Activated T-helper 2 cell treated with anti-CD3 and anti-CD28 coated beads, Interferon-gamma antibody, Interleukin-2, Interleukin-4, amounts not matched to agents 10 μg/mL and 5 μg/mL and 100 μg/mL, durations not matched to agents 14 hours and 24 hours and 36 hours (primary cell): ENCODE measurements at places on chromosomes 4 and X. TPM values are rescaled to one million over a fixed set of nuclear protein-coding genes. Genes with fewer than 3 reads are reported as not detected.

DNA sequence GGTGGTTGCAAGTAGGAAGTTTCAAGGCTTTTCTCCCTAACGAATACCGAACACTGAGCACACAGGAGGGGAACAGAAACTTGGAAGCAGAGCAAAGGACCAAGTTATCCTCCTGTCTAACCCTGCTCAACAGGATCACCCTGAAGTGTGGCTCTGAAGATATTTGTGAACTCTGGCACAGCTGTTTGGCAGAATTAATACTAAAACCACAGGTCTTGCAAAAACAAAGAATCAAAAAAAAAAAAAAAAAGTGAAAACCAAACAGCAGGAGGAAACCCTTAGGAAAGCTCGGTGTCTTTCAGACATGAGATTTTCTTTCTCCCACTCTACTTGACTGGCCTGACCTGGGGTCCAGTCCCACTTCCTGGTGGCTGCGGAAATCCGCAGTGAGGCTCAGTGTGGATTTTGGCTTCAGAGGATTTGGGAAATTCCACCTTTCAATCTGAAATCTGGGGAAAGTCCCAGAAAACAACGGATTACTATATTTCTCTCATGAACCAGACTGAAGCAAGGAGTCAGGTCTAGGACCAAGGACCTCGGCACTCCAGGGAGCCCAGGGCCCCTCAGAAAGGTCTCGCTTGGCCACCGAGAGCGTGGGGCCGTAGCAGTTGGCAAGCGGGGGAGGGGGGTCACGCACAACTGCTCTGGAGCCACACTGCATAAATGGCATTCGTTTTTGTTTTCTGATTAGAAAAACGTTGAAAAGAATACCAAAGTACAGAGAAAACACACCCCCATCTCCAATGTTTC, 867 bp downstream of the TIFA start:
- H3K27ac ChIP-seq: peak overlapping the region; percentile 78
- peaks cover 63% of the 10 kb centered on the region for H3K4me1 ChIP-seq
- H3K27me3 ChIP-seq: no peaks in the 10 kb centered on the region
- peaks cover 24% of the 10 kb centered on the region for H3K36me3 ChIP-seq
- DNase-seq: no peak

DNA sequence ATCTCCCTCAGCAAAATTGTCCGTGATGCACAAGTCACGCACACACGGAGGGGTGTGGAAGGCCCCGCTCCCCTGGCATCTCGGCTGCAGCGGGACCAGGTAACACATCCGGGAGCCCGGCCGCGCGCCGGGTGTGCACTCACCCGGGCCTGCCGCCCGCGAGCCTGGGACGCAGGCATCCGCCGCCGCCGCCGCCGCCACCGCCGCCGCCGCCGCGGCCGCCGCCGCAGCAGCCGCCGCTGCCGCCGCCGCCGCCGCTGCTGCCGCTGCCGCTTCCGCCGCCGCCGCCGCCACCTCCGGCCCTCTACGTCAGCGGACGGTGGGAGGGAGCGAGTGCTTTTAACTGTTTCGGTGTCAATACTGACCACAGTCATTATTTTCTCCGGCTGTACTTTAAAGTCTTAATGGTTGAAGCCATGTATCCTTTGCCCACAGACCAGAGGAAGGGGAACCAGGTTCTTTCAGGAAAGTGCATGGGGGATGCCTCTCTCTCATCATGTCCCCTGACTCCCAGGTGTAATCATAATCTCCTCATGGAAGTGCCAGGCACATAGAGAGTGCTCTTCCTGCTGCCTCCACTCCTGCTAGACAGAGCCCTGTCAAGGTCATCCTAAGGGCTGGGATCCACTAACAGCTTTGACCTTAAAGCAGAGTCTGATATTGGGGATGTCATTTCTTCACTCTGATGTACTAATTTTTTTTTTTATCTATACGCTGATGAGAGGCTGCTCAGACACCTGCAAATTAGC, 38.0 kb downstream of the MAGEE2 start:
- DNase-seq: peak; percentile 8
- H3K4me3 ChIP-seq: peak overlapping the region; percentile 65
- no peaks in the 10 kb centered on the region for H3K27me3 ChIP-seq
- H3K4me1 ChIP-seq: peaks cover 1% of the 10 kb centered on the region
- no peak overlapping the region for H3K27ac ChIP-seq
- no peaks in the 10 kb centered on the region for H3K36me3 ChIP-seq

Gene ARMCX2
- total RNA-seq: 9.7 and 9.9 TPM in 2 replicates

Gene ATP1B4
- total RNA-seq: not detected in 2 replicates

- DNase-seq: no peak
- no peaks in the 10 kb centered on the region for H3K27me3 ChIP-seq
- H3K27ac ChIP-seq: no peak overlapping the region
- no peaks in the 10 kb centered on the region for H3K36me3 ChIP-seq
- no peaks in the 10 kb centered on the region for H3K4me1 ChIP-seq
Observed at GRCh38 chr4:186979961-186980745, 256.5 kb upstream of the FAT1 start.

DNA sequence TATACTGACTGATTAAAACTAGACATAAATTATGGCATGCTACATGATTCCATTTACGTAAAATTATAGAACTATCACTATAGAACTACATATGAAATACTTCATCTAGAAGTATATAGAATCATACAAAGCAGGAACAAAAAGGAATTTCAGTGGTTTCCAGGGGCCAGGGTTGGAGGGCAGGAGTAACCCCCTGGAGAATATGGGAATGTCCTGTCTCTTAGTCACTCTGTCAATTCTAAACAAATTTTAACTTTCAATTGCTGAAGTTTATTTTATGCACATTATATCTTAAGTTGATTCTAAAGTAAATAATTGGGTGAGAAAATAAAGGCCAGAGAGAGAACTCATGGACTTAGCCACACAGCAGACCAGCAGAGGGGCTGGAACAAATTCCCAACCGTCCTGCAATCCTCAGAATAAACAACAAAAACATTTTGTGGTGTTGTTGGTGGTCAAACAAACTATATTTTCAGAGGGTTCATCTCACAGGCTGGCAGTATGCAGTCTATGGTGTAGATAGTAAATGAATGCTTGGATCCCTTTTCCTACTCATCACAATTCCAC, 476.9 kb upstream of the SLIT2 start:
- no peaks in the 10 kb centered on the region for H3K27me3 ChIP-seq
- no peak overlapping the region for H3K27ac ChIP-seq
- no peaks in the 10 kb centered on the region for H3K4me1 ChIP-seq
- no peaks in the 10 kb centered on the region for H3K36me3 ChIP-seq
- no peak overlapping the region for H3K4me3 ChIP-seq

Gene BEX2
- total RNA-seq: 2.6 and 3.9 TPM in 2 replicates

GRCh38 chrX:101062176-101062575, 10.3 kb upstream of the TRMT2B start:
- peaks cover 1% of the 10 kb centered on the region for H3K4me1 ChIP-seq
- H3K27ac ChIP-seq: no peak overlapping the region
- H3K36me3 ChIP-seq: peaks cover under 1% of the 10 kb centered on the region
- no peak for DNase-seq
- no peaks in the 10 kb centered on the region for H3K27me3 ChIP-seq

DNA sequence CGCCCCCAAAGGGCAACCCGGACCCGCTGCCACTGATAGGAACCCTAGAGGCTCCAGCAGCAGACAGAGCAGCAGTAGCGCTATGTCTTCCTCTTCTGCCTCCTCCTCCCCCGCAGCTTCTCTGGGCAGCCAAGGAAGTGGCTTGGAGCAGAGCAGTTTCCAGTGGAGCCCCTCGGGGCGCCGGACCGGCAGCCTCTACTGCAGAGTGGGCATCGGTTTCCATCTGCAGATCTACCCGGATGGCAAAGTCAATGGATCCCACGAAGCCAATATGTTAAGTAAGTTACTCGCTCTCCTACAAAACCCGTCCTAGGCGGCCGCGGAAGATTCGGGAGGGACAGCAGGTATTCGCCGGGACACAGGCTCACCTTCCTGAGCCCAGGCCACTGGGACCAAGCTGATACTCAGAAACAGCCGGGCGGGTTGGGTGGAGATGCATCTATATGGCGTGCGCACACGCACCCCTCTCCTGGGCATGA, 477 bp downstream of the FGF5 start:
- H3K4me1 ChIP-seq: peaks cover 14% of the 10 kb centered on the region
- peaks cover 83% of the 10 kb centered on the region for H3K27me3 ChIP-seq
- no peak for DNase-seq
- H3K4me3 ChIP-seq: no peak overlapping the region
- H3K27ac ChIP-seq: no peak overlapping the region
- no peaks in the 10 kb centered on the region for H3K36me3 ChIP-seq

Gene HS3ST1
- total RNA-seq: 2.0 and 2.5 TPM in 2 replicates

GRCh38 chr4:102627831-102628523, 126.8 kb downstream of the NFKB1 start:
- peaks cover 6% of the 10 kb centered on the region for H3K36me3 ChIP-seq
- H3K27me3 ChIP-seq: no peaks in the 10 kb centered on the region
- DNase-seq: no peak
- H3K4me3 ChIP-seq: no peak overlapping the region
- H3K27ac ChIP-seq: peak overlapping the region; percentile 74
- H3K4me1 ChIP-seq: peaks cover 46% of the 10 kb centered on the region

Gene BMP3
- total RNA-seq: not detected in 2 replicates

Gene CSAG2
- not detected in 2 replicates for total RNA-seq

Gene PWWP3B
- not detected in 2 replicates for total RNA-seq

GRCh38 chrX:100625985-100626491, 10.6 kb downstream of the TSPAN6 start:
- no peaks in the 10 kb centered on the region for H3K36me3 ChIP-seq
- no peak overlapping the region for H3K27ac ChIP-seq
- H3K4me1 ChIP-seq: peaks cover 9% of the 10 kb centered on the region
- DNase-seq: no peak
- no peak overlapping the region for H3K4me3 ChIP-seq

- H3K36me3 ChIP-seq: no peaks in the 10 kb centered on the region
- no peak overlapping the region for H3K27ac ChIP-seq
- H3K27me3 ChIP-seq: no peaks in the 10 kb centered on the region
- no peak overlapping the region for H3K4me3 ChIP-seq
- H3K4me1 ChIP-seq: no peaks in the 10 kb centered on the region
- DNase-seq: no peak
Observed at GRCh38 chr4:29319663-29320340, 1400.4 kb upstream of the PCDH7 start.

Gene PRDM8
- 1.1 and 1.8 TPM in 2 replicates for total RNA-seq

DNA sequence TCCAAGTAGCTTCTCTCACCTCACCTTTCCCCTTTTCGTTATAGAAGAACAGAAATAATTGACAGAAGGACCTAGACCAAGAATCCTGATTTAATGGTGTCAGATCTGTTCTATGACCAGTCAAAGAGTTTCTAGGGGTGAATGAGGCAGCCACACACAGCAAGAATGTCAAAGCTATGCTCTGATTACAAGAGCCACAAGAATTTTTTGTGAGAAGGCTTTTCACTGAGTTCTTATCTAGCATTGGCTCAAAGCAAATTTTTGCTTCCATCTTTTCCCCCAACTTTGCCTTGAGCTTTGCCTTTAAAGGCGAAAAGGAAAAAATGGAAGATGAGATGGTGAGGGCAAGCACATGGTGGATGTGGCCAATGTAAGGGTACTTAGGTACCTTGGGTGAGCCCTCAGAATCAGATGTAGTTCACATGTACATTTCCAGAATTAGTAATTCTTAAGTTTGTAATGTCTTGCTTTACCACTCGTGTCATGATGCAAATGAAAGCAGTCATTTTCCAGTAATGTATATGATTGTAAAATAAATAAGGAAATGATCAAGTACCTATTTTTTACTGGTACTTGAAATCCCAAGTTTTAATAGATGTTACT, 23.5 kb downstream of the FMR1 start:
- no peaks in the 10 kb centered on the region for H3K27me3 ChIP-seq
- H3K4me1 ChIP-seq: peaks cover 2% of the 10 kb centered on the region
- no peak overlapping the region for H3K27ac ChIP-seq

GRCh38 chrX:134533952-134534351, 74.0 kb downstream of the HPRT1 start:
- H3K4me3 ChIP-seq: no peak overlapping the region
- H3K27me3 ChIP-seq: no peaks in the 10 kb centered on the region
- H3K36me3 ChIP-seq: no peaks in the 10 kb centered on the region
- no peak overlapping the region for H3K27ac ChIP-seq

DNA sequence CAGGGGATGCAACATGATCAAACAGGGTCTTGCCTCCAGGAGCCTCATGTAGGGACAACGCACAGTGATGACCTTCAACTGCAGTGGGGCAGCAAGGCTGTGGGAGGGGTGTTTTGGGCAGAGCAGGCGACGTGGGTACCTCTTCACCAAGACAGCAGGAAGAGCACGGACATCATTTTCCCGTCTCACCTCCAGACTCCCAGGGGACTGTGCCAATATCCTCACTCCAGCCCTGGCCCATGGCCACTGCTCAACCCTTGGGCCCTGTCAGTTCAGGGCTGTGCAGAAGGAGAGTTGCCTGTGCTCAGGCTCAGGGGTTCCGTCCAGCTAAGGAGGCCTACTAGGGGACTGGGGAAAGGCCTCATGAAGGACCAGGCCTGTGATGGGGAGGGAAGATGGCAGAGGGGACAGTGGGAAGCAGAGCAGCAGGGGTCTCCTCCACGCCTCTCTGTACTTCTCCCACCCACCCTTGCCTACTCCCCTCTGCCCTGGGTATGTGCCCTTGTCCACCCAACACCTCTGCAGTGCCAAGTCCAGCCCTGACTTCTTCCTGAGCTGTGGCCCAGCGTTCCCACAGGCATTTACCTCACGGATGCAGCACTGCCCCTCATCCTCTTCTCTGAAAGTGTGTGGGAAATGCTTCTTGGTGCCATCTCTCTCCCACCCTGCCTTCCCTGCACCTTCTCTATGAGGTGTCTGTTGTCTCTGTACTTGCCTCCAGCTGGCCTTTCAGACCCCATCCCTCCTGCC, 1.4 kb downstream of the IL9R start:
- H3K4me1 ChIP-seq: peaks cover 72% of the 10 kb centered on the region
- peak overlapping the region; percentile 94 for H3K4me3 ChIP-seq
- no peaks in the 10 kb centered on the region for H3K27me3 ChIP-seq
- peaks cover 49% of the 10 kb centered on the region for H3K36me3 ChIP-seq

DNA sequence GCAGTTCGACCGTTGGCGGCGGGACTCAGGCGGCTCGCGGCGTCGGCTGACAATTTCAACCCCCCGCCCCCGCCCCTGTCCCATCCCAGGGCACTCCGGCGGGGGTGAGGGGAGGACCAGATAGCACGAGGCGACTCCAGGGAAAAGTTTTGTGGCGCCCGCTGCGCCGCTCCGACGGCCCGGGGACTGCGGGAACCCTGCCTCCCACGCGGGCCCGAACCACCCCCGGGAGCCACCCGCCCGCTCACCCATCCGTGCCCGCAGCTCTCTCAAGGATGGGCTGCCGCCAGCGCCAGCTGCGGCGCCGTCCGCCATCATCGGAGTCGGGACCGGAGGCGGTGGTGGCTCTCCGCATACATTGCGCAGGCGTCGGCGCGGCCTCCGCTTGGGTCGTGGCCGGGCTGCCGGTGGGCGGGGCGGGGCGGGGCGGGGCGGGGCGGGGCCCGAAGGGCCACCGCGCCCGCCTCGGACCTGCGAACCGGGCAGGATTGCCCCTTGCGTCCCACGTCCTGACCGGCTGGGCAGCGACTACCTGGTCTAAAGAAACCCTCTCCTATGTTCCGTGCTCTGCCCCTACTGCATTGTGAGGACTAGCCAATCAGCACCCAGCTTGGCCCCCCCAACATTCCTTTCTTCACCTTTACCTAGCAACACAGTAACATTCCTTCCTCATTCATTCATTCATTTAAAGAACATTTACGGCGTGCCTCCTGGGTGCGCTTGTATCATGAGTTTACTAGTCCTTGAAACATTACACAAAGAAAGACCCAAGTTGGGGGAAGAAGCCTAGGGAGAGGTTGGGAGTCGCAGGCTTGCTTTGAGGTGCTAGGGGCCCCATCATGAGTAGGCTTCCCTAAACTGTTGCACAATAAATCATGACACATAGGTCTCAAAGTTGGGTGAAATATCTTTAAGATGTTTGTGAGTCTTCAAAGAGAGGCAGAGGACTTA, at the start of gene MAP7D3:
MAP7D3 (minus strand) TSS at position 360 of the 951 bp plus-strand sequence; CDS start at position 318, 42 bp downstream.
- H3K27ac ChIP-seq: peak within 1 kb of the TSS; percentile 90
- no peaks in the 10 kb centered on the region for H3K27me3 ChIP-seq
- peak within 1 kb of the TSS; percentile 88 for H3K4me3 ChIP-seq

- H3K4me3 ChIP-seq: no peak overlapping the region
- peaks cover 28% of the 10 kb centered on the region for H3K4me1 ChIP-seq
- H3K36me3 ChIP-seq: no peaks in the 10 kb centered on the region
- no peak overlapping the region for H3K27ac ChIP-seq
- H3K27me3 ChIP-seq: no peaks in the 10 kb centered on the region
Observed at GRCh38 chr4:147816382-147817254, 84.7 kb downstream of the ARHGAP10 start.
